ENCODE measurements at places on chromosomes 3 and 15.

GRCh38 chr3:152269831-152270734 is 1.4 kb downstream of the MBNL1 start:
- no peak for DNase-seq

- DNase-seq, result no peak
Measured at GRCh38 chr3:134376385-134376765, 2.1 kb upstream of the AMOTL2 start.

- no peak for DNase-seq
Measured at GRCh38 chr3:111368056-111368455, 173.9 kb upstream of the CD96 start.

DNA sequence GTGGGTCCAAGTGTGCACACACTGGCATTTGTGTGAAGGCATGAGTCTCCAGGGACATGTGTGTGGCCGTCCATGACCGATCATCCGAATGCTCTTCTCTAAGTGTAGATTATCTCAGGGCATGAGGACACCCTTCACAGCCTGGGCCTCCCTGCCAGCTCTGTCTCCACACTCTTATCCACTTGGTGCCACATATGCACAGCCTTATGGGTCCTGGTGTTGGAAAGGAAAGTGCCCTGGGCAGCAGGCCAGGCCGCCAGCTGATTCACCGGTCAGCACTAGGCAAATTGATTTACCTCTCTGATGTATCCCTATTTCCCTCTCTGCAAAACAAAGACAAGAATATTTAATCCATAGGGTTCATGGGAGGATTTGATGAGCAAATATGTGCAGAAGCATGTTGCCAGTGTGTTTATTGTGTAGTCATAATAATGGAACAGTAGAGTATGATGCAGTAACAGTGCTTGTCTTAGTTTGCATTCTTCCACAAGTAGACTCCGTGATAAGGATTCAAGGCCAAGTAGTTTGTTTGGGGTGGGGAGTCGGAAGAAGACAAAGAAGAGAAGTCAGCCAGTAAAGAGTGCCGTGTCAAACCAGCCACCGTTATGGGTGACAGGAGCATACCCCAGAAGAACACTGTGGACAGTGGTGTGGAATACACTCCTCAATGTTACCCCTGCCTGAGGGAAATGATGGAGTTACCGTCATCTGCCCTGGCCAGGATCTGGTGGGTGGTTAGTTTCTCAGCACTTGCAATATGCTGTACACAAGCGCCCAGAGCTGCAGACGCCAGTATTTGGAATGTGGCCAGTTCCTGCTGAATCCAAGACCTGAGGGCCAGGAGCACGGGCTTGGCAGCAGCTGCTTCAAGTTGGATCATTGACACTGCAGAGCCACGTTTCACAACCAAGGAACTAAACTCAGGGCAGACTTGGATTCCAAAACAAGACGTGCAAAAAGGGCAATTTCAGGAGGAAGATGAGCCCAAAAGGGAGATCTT is 85.1 kb downstream of the MTHFS start:
- no peak for DNase-seq

GRCh38 chr3:4633078-4634004 is 140.2 kb downstream of the ITPR1 start:
- no peak for DNase-seq

DNA sequence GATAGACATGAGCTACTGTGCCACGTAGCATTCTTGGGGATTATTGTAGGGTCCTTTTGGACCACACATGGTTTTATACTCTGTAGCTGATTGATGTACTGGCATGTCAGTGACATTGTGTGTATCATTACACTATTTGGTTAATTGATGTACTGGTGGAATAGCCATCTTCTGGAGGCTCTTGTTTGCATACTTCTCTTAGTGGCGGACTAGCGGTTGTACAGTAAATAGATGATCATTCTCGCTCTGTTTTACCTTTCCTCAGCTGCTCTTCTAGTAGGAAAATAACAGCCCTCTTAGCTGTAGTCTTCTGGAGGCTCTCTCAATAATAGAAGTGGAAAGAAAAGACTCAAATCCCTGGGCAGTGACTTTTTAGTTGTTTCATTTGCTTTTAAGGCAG is 24.8 kb downstream of the IGF1R start:
- DNase-seq, result no peak

DNA sequence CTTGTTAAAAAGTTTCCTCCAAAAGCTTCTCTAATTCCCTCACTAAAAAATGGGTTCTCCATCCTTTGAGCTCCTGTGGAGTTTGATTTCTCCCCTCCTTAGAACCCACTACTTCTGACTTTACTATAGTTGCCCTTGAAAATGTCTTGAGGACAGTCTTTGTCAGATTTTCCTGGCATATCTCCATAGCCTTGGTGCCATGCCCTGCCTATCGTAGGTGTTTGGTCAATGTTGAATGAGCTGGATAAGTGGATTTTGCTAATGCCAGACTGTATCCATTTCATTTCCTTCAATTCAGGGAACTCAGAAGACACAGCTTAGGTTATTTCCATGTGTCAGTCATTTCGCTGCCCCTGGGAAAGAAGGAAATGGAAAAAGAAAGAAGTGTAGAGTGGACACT is 40.6 kb downstream of the TMEM266 start:
- DNase-seq, result no peak

DNA sequence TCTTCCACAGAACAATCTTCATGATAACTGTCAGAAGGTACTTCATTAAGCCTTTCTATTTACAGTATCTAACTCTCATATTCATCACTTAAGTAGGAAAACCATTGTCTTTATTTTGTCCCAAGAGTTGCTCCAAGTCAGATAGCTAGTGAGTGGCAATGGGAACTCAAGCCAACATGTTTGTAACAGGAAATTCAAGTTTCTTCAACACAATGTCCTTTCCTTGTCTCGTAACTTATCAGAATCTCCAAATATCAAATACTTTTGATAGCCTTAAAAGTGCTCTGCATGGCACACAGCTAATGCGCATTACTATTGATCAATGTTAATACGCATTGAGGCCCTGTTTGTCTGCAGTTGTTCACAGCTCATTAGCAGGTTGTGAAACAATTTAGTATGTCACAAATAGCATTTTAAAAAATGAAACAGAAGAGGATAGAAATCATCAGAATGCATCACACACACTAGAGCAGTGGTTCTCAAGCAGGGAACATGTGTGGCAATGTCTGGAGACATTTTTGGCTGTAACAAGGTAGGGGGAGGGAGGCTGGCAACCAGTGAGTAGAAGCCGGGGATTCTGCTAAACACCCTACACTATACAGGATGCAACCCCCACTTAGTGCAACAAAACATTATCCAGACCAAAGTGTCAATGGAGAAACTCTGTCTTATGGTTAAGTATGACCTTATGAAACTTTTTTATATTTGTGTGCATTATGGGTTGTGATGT is 27.5 kb downstream of the BTLA start:
- no peak for DNase-seq

- DNase-seq, result no peak
Measured at GRCh38 chr3:2714834-2715233, 395.3 kb downstream of the IL5RA start.

DNA sequence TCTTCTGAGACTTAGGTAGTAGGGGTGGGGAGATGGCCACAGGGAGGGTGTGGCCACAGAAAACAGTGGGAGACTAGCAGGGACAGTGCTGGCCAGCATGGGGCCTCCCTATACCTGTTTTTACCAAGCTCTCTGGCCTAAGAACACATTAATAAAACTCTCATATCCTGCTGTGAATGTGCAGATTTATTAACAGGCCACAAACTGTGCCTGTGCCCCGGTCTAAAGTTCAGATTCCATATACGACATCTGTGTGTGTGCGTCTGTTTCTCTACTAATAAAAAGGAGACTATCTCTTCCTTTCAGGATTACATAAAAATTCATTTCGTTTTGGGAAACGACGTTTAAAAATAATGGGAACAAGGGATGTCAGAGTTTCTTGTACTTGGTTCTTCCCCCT is 92.8 kb upstream of the ADAMTS17 start:
- no peak for DNase-seq

DNA sequence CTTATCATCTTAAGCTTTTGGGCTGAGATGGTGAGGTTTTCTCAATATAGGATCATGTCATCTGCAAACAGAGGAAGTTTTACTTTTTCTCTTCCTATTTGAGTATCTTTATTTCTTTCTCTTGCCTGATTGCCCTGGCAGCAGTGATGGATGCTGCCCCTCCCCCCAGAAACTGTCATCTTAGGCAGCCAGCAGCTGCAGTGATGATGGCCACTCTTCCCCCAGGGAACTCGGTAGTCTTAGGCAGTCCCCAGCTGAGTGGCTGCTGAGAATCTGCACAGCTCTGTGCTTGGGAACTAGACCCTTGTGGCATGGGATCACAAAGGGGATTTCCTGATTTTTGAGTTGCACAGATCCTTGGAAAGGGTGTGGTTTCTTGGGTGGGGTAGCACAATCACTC is 791.1 kb upstream of the ALCAM start:
- DNase-seq, result no peak

- DNase-seq, result no peak
Measured at GRCh38 chr3:24400450-24400849, 94.2 kb downstream of the THRB start.

DNA sequence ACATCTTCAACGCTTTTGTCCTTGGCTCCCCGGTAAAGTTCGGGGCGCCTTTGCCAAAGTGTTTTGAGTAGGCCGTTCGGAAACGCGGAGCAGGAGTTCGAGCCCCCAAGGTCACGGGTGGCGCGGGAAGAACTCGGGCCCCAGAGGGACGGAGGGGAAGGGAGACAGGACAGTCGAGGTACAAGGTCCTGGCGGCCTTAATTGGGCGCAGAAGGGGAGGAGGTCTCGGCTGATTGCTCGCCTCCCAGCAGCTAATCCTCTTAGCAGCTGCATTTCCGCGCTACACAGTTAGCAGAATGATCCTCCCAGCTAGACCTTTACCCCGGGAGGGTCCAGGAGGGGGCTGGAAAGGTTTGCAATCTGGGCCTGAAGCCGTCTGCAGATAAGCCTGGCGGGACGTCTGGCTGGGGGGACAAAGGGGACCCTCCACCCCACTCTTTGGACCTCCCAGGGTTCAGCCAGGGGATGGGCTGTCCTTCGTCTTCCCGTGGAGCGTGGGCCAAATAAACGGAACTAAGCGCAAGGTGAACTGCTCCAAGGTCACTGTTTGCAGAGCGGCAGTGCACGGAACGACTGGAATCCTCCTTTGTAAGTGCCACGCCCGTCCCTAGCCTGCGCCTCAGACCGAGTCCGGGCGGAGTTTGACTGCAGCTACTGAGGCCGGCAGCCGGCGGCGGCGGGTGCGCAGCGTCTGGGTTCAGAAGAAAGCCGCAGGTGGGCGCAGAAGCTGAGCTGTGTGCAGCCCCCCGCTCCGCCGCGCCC is 7.2 kb downstream of the EOMES start:
- DNase-seq, result no peak

GRCh38 chr3:87267953-87268645 is 8.3 kb downstream of the POU1F1 start:
- DNase-seq, result no peak

GRCh38 chr3:110684466-110684865 is 387.1 kb upstream of the NECTIN3 start:
- DNase-seq, result no peak

- DNase-seq, result no peak
Measured at GRCh38 chr3:50435371-50436113, 67.9 kb downstream of the CACNA2D2 start.

DNA sequence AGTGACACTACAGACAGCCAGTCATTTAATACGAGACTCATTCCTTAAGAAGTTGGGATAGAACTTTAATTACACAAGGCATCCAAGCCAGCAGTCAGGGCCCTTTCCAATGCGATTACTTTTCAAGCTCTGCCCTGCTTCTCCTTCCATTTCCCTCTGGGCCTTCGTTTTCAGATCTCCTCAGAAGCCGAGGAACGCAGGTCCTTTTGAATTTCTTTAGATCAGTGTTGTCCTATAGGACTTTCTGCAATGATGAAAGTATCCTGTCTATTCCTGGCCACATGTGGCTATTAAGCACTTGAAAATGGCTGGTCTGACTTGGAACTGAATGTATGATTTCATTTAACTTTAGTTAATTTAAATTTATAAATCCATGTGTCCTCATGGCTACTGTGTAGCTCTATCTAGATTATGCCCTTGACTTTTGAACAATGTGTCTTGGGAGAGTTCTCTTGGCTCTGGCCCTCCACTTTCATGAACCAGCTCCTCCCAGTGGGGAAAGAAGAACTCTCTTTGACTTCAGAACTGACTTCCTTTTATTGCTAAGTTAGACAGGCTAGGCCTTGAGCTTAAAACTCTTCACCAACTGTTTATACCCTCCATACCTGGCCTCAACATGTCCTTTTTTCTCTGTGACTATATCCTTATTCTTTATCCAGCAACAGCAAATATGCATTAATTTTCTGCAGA is 22.6 kb downstream of the TGFBR2 start:
- DNase-seq, result no peak

DNA sequence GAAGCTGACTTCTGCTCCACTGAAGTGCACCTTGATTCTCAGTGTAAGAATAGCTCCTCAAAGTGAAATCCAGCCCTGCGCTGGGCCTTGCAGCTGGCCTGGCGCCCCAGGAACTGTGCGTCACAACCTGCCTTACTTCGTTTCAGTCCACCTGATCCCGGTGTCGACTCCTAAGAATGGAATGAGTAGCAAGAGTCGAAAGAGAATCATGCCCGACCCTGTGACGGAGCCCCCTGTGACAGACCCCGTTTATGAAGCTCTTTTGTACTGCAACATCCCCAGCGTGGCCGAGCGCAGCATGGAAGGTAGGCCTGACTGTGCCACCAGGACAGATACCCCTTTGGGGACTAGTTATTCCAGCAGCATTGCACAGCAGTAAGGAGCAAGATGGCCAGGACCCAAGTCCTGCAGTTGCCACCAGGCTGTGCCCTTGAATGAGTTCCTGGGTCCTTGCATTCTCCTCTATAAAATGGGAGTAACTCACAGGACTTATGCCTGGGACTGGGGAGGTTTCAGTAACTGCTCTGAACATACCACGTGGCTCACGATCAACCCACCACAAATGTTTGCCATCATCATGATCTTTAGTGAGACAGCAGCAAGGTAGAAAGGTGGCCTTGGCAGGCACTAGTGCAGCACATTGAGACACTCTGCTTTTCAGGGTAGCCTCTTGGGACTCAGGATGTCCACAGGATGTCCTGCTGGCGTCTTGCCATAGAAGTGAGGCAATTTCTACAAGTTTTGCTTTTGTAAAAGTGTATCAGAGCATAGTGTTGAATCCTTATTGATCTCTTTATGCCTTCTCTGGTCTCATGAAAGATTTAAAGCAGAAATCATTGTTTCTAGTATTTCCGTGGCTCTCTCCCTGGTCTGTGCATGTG is 46.8 kb downstream of the PXYLP1 start:
- no peak for DNase-seq

All from activated T-cell treated with anti-CD3 and anti-CD28 coated beads for 4 hours (primary cell).